Sigmoid colon (tissue), 7 donors: ENCODE measurements at places on chromosomes 2 and 18. TPM values are rescaled to one million over a fixed set of nuclear protein-coding genes. Genes with fewer than 3 reads are reported as not detected.

DNA sequence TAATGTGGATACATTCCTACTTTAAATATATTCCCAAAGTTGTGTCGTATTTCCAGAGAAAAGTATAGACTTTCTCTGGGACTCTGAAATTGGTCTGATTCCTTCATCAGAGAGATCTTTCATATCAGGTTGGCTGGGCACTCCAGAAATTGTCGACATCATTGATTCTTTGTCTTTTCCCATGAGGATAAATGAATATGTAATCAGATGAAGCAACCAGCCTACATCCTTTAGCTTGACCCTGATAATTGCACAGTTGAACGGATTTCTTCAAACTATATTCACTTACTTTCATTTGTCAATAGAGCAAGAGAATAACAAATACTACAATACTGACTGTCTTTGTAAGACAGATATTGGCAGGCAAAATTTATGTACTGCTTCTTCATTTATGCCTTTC lies 680.2 kb upstream of the LRRTM4 start:
- no peak for DNase-seq
- H3K27ac ChIP-seq: no peak overlapping the region
- no peaks in the 10 kb centered on the region for H3K36me3 ChIP-seq
- no peak overlapping the region for H3K4me3 ChIP-seq
- H3K4me1 ChIP-seq: no peaks in the 10 kb centered on the region
- no peaks in the 10 kb centered on the region for H3K27me3 ChIP-seq

GRCh38 chr2:667332-667999 lies 9.7 kb downstream of the TMEM18 start:
- peaks cover 41% of the 10 kb centered on the region for H3K36me3 ChIP-seq
- H3K27me3 ChIP-seq: no peaks in the 10 kb centered on the region
- no peaks in the 10 kb centered on the region for H3K4me1 ChIP-seq
- H3K4me3 ChIP-seq: no peak overlapping the region
- DNase-seq: no peak

Gene SLC11A1
- total RNA-seq: 13.8 TPM

DNA sequence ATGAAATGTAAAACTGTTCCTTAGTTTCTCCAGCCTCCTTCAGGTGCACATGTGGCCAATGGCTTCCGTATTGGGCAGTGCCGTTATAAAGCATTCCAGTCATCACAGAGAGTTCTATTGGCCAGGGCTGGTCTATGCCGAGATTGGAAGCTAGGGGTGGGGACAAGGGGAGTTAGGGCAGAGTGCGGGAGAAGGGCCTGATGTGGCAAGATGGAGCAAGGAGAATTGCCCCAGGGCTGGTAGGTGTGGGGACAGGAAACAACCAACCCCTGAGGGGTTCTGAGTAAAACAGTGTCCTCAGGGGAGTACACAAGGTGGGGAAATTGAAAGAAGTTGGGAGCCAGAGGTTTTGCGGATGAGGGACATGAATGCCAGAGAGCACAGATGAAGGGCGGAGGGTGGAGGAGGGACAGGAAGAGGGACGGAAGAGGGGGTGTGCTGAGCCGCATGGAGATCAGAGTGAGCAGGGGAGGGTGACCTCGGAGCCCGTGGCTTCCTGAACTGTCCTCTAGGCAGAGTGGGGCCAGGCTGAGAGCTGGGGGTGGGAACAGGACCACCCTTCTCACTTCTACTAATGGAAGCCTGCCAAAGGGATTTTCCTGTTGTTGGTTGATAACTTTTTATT lies 9.1 kb upstream of the ATP6V1C2 start:
- H3K4me1 ChIP-seq: peaks cover 4% of the 10 kb centered on the region
- no peak overlapping the region for H3K27ac ChIP-seq
- no peaks in the 10 kb centered on the region for H3K36me3 ChIP-seq
- no peak overlapping the region for H3K4me3 ChIP-seq
- DNase-seq: no peak

Gene MAP3K19
- total RNA-seq: not detected

Gene PDK1
- 13.6 TPM for total RNA-seq

Gene TCF7L1
- 15.2 TPM for total RNA-seq

Gene BMP10
- total RNA-seq: not detected

DNA sequence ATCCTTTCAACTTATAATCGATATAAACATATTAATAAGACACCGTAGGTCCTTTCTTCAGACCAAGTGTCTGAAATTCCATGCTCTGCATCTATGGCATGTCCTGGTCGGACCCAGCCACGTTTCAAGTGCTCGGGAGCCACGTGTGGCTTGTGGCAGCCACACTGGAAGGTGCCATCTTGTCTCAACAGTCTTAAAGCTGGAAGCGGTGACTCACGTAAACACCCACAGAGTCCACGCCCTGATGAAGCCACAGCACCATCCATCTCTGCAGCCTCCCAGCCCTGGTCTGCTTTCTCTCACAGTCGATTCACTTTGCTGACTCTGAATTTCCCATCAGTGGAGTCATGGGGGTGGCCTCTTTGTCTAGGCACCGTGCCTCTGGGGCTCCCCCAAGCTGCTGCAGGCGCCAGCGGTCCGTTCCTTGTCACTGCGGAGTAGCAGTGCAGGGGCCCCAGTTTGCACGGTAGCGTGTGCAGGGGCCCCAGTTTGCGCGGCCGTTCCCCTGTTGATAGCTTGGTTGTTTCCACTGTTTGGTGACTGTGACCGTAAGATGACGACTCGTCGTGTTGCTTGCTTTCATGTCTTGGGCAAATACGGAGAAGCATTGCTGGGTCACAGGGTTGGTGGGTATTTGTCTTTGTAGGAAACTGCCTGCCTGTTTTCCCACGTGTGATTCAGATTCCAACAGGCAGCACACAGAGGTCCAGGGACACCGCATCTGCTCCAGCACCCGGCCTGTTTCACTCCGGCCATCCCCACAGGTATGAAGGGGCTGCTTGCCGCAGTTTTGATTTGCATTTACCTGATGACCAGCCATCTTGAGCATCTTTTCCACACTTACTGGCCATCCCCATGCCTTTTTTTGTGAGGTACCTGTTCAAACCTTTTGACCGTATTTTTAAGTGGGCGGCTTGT lies 240.3 kb downstream of the HDAC4 start:
- H3K27ac ChIP-seq: no peak overlapping the region
- no peaks in the 10 kb centered on the region for H3K4me1 ChIP-seq
- H3K36me3 ChIP-seq: peaks cover 37% of the 10 kb centered on the region
- H3K27me3 ChIP-seq: no peaks in the 10 kb centered on the region
- peak; percentile 50 for DNase-seq
- no peak overlapping the region for H3K4me3 ChIP-seq

GRCh38 chr18:5909125-5909524 lies 13.8 kb upstream of the TMEM200C start:
- DNase-seq: no peak
- no peaks in the 10 kb centered on the region for H3K36me3 ChIP-seq
- H3K27me3 ChIP-seq: no peaks in the 10 kb centered on the region
- no peak overlapping the region for H3K27ac ChIP-seq
- H3K4me1 ChIP-seq: no peaks in the 10 kb centered on the region

DNA sequence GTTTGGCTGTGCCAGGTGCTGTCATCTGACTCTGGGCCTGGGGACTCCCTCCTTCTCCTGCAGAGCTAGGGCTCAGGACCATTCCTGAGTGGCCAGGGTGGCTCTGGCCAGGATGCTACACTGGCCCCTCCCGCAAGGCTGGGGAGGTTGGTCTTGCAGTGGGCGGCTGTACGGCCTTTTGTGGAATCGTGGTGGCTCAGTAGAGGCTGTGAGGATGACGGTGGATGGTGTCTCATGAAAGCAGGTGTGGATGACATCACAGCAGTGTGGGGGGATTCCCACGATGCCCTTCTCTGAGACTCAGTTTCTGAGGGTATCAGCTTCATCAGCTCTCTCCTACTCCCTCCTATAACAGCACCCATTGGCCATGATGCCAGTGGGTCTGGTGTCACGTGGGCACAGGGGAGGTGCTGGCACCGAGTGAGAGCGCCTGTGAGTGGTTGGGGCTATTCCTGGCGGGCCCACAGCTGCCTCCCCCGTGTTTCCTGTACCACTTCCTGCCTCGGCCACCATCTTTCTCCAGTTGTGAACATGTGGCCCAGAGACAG lies 144.2 kb upstream of the HDAC4 start:
- H3K4me3 ChIP-seq: no peak overlapping the region
- H3K27ac ChIP-seq: peak overlapping the region; percentile 68
- H3K36me3 ChIP-seq: no peaks in the 10 kb centered on the region
- no peaks in the 10 kb centered on the region for H3K27me3 ChIP-seq
- DNase-seq: peak; percentile 40
- H3K4me1 ChIP-seq: no peaks in the 10 kb centered on the region

Gene RMDN2
- total RNA-seq: 13.0 TPM

- H3K4me1 ChIP-seq: peaks cover 19% of the 10 kb centered on the region
- H3K27ac ChIP-seq: no peak overlapping the region
- H3K4me3 ChIP-seq: no peak overlapping the region
These were observed 342.8 kb downstream of the SETBP1 start for GRCh38 chr18:45023519-45023918.

DNA sequence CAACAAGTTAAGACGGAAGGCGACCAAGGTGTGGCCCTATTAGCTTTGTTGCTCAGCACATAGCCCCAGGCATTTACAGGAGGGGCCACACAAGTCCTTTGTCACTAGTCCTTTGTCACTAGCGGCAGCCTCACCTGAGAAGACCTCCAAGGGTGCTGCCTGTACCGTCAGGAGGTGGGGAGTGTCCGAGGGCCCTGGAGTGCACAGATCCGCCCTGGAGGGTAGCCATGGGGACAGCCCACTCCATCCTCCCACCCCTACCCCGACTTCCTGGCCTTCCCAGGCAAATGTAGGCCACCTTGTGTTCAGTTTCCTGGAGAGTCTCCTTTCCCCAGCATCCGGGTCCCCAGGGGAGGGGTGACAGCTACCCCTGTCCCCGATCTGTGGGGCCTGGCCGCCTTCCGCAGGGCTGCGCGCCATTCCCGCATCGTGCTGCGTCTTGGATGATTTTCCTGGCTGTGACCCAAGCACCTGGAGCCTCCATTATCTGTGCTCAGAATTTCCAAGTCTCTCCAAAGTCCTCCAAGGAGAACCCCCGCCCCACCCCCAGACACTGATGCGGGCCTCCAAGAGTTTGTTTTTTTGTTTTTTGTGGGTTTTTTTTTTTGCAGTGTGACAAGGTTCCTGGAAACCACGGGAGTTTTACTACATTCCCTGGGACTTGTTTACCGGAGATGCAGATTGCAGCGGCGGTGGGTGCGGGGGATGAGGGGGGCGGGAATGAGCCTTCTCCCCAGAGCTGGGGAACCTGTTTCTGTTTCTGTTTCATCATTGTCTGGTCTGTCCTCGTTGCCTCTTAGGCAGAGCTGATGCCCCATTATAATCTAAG lies 28.6 kb downstream of the TEX44 start:
- H3K27ac ChIP-seq: peak overlapping the region; percentile 75
- H3K27me3 ChIP-seq: no peaks in the 10 kb centered on the region
- peak overlapping the region; percentile 28 for H3K4me3 ChIP-seq
- DNase-seq: peak; percentile 83
- no peaks in the 10 kb centered on the region for H3K36me3 ChIP-seq

DNA sequence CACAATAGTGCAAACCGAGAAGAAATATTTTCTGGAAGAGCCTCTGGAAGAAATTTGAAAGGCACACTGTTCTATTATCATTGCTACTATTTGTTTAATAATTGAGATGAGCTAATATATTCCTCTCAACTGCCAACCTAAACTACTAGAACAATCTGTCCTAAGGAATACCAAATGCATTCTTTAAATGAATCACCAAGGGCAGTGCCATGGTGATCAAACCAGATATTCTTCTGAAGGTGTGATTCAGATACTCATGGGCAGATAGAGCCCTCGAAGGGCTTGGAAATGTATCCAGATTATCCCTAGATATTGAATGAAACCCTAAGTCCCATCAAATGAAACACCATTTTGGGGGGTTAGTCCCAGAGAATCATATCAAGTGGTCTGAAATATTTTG lies 76.6 kb downstream of the FIGN start:
- no peak for DNase-seq
- H3K4me1 ChIP-seq: peaks cover 19% of the 10 kb centered on the region
- no peaks in the 10 kb centered on the region for H3K27me3 ChIP-seq
- H3K27ac ChIP-seq: peak overlapping the region; percentile 42

- H3K27ac ChIP-seq: no peak overlapping the region
- no peak overlapping the region for H3K4me3 ChIP-seq
These were observed 787.2 kb downstream of the RNF144A start for GRCh38 chr2:7704296-7704865.

GRCh38 chr2:217622205-217623060 lies 380.4 kb downstream of the TNS1 start:
- H3K36me3 ChIP-seq: no peaks in the 10 kb centered on the region
- peak; percentile 85 for DNase-seq
- no peaks in the 10 kb centered on the region for H3K27me3 ChIP-seq
- peaks cover 75% of the 10 kb centered on the region for H3K4me1 ChIP-seq
- no peak overlapping the region for H3K4me3 ChIP-seq

Gene FOXI3
- total RNA-seq: not detected

Gene ZSWIM2
- not detected for total RNA-seq

Gene DSG1
- total RNA-seq: not detected

GRCh38 chr18:55489034-55489986 lies 98.7 kb downstream of the TCF4 start:
- H3K36me3 ChIP-seq: no peaks in the 10 kb centered on the region
- H3K27me3 ChIP-seq: no peaks in the 10 kb centered on the region
- H3K27ac ChIP-seq: no peak overlapping the region
- H3K4me1 ChIP-seq: peaks cover 36% of the 10 kb centered on the region

GRCh38 chr2:63790906-63791305 lies 50.8 kb upstream of the UGP2 start:
- H3K27me3 ChIP-seq: no peaks in the 10 kb centered on the region
- DNase-seq: no peak
- H3K4me3 ChIP-seq: no peak overlapping the region
- H3K36me3 ChIP-seq: no peaks in the 10 kb centered on the region
- H3K4me1 ChIP-seq: no peaks in the 10 kb centered on the region

DNA sequence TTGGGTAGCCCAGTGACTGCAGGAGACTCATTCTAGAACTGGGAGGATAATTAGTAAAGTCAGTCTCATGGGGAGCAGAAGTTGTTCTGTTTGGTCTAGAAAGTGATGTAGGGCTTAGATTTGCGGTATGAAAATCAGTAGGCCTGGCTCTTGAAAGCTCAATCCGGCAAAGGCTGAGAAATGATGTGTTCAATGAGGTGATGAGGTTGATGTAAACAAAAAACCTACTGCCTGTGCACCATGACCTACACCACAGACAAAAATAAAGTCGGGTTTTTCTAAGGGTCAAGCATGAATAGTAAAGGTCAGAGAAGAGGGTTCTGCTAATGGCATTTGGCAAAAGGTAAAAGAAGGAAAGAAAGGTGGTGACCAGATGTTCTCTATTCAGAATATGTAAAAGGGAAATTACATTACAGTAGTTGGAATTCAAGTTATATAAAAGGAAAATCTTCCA lies 80.8 kb upstream of the COL5A2 start:
- no peaks in the 10 kb centered on the region for H3K27me3 ChIP-seq
- no peaks in the 10 kb centered on the region for H3K4me1 ChIP-seq
- H3K36me3 ChIP-seq: no peaks in the 10 kb centered on the region
- no peak overlapping the region for H3K4me3 ChIP-seq
- no peak for DNase-seq

Gene ZNF892
- 9.4 TPM for total RNA-seq

Gene HK2
- 1.3 TPM for total RNA-seq

GRCh38 chr2:226875438-226876225 lies 39.8 kb downstream of the RHBDD1 start:
- H3K4me3 ChIP-seq: no peak overlapping the region
- H3K27me3 ChIP-seq: no peaks in the 10 kb centered on the region
- H3K36me3 ChIP-seq: no peaks in the 10 kb centered on the region

Gene TRIM43
- not detected for total RNA-seq

- H3K4me3 ChIP-seq: no peak overlapping the region
- no peaks in the 10 kb centered on the region for H3K4me1 ChIP-seq
- H3K36me3 ChIP-seq: peaks cover 11% of the 10 kb centered on the region
- no peak for DNase-seq
- H3K27me3 ChIP-seq: no peaks in the 10 kb centered on the region
These were observed 36.6 kb downstream of the CEP68 start for GRCh38 chr2:65092791-65093190.
